GF-D8 (cell line): ENCODE measurements at places on chromosomes 7 and 10.
A peak's percentile ranks its signal among the peaks of the same experiment; 100 is the strongest.

- DNase-seq, result no peak
Measured at GRCh38 chr10:120931999-120932398, 80.8 kb downstream of the WDR11 start.

DNA sequence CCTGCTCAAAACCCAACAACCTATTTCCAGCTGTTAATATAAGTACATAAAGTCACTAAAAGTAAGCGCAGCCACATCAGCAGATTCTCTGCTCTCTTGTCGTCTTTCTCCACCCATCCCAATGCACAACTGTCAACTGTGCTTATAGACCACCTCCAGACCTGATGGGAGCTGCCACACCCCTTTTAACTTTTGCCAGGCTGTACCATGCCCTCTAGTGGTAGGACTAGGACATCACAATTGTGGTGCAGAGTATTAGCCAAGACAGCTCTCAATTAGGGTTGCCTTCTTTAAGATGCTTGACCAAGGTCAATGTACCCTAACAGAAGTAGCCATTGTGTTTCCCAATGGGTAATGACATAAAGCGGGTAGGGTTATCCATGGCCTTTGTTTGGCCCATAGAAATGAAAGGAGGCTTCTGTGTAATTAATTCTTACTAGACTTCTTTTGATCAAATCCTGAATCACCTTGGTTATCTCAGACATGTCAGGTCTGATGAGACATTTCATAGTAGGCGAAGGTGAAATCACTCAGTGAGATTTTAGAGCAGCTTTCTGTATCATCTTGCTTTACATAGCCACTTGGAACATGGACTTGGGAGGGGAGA, 68.1 kb downstream of the SCRN1 start:
- DNase-seq, result peak; percentile 7

DNA sequence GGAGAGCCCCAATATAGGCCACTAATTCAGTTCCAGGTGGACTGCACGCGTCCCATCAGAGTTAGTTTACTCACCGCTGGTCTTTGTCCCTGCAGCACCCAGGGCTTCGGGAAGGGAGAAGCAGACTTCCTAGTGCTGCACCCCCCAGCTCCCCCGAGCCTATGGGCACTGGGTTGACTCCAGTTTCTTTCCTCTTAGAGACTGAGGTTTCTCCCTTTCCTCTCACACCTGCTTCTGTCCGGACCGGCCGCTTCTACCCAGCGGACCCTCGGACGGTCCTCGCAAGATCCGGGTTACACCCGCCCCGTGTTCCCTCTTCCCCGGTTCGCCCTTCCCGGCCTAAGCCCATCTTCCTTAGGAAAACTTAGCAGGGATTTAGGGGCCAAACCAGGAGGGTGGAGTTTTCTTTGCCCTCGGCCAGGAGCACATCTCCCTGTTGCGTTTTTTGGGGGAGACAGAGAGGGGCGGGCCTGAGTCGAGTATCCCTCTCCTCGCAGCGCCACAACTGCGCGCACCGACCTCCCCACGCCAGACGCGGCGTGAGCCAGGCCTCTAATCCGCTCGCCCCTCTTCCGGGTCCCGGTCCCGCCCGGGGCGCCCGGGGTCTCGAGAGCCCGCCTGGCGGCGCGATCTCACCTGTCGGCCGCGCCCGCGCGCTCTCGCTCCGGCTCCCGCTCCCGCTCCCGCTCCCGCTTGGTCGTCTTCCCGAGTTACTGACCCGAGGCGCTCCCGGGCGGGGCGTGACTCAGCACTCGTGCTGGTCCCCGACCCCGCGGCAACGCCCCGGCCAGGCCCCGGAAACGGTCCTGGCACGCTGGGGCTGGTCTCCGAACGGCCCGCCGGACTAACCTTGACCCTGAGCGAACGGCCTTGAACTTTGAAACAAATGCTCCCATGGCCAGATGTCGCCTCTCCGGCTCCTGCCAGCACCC, at the start of gene AIFM2:
AIFM2 (minus strand) TSS at position 728 of the 932 bp plus-strand sequence. CDS start 8,741 bp downstream, outside the sequence.
- peak; percentile 41 for DNase-seq

DNA sequence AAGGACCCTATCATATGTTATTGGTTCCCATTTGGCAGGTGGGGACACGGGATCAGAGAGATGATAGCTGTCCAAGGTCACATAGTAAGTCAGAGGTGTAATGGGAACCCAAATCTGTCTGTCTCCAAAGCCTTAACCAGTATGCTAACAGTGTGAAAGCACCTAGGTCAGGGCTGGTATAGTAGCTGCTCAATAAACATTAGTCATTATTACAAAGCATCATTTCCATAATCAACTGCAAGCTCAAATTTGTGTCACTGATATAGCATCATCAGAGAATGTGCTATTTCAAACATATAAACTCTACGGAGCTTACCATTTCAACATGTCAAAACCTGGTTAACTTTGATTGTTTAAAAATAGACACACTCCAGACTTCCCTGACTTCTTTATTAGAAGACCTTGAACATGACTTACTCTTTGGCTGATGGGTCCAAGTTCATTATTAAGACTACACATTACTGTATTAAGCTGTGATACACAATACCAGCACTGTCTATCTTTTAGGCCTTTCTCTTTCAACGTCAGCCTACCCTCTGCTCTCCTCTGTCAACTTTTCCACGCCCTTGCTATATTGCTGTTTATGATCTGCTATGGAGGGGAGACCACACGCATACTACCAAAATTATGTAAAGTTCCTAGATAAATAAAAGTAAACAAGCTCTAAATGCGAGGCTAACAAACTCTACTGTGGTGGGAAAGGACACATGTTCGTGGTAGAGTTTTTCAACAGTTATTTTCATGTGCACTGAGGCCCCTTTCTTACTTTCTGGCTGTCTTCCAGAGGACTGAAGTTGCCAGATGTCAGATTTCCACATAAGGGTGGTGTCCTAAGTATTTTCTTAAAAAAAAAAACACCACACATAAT, 33.6 kb downstream of the DNMBP start:
- peak; percentile 55 for DNase-seq

DNA sequence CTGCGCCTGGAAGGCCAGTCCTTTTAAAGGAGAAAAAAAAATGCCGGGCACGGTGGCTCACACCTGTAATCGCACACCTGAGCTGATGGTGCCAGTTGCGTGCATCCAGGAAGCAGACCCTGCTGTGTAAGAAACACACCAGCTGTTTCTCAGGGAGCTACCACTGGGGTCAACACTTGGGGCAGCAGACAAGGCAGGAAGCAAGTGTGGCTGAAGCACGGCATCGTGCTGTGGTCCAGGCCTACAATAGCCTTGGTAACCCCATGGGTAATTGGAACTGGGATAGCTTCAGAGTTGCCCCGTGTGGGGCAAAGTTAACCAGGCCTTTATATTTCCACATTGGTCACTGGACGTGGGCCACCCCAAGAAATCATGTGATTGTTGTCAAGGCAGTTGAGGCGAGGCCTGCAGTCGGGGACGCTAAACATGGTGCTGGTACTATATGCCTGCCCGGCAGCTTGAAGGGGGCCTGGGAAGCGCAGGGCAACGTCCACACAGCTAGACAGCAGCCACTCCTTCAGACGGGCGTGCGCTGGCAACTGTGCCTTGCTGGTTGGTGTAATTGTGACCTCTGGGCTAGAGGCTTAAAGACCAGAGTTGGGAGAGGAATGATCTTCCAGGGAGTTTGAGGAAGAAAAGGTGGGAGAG, 2.5 kb upstream of the TACR2 start:
- DNase-seq, result no peak

DNA sequence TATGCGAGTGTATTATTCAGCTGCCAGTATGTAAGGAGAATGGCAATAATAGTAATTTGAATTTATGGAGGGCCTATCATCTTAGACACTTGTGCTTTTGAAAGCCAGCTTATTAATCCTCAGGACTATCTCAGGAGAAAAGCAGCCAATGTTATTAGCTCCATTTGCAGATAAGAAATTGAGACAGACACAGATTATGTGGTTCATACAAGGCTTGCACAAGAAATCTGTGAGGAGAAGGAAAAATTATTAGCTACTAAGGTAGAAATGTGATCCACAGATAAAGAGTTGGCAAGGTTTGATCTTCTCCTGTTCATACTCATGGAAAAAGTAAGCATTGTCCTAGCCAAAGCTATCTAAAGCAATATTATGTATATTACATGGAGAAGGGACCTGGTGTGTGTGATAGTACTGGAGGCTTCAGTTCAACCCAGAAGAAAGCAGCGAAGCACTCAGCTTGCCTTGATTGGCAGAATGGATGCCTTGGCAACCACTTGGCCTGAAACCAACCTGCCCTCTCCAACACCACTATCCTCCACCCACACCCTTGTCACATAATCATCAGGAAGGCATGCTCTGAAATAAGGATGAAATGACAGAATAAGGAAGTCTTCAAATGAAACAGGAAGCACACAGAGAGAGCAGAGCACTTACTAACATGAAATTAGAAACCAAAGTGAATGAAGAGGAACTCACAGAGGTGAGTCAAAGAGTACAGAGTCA, 18.0 kb downstream of the MACC1 start:
- peak; percentile 95 for DNase-seq

DNA sequence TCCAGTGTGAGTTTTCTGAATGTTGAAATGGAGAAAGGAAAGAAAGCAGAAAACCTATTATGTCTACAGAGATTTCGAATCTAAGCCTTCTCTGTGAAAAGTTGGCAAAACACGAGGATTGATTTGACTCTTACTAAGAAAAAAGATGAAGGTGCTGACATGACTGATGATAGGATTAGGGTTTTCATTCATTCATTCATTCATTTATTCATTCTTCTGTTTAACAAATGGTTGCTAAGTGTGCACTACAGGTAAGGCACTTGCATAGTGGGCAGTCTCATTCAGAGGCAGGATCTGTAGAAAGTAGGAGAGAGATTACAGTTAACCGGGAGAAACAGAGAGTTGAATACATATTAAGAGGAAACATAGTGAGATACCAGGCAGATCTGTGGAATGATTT, 137.1 kb downstream of the ZNF365 start:
- no peak for DNase-seq

DNA sequence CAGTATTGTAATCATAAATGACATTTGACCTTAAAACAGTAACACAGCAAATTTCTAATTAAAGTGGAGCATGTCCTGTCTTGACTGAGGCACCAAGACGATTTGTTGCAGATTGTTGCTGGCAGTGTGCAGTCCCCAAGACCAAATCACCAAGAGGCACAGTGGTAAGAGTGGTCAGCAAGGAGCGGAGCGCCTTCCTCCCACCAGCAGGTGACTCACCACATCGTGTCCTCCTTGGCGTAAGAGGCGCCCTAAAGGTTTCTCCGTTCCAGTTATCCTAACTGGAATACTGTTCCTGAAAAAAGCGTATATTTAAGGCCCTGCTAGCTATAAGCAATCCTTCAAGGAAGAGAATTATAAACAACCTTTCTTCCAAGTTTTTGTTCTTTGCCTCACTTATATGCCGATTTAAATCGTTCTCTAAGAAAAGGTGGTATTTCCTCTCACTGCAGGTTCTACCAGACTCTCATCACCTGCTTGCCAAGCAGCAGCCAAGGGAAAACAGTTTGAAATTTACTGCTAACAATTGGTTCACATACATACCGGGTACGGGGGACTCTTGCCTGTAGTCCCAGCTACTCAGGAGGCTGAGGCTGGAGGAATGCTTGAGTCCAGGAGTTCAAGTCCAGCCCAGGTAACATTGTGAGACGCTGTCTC, 10.7 kb upstream of the REPIN1 start:
- DNase-seq, result no peak

DNA sequence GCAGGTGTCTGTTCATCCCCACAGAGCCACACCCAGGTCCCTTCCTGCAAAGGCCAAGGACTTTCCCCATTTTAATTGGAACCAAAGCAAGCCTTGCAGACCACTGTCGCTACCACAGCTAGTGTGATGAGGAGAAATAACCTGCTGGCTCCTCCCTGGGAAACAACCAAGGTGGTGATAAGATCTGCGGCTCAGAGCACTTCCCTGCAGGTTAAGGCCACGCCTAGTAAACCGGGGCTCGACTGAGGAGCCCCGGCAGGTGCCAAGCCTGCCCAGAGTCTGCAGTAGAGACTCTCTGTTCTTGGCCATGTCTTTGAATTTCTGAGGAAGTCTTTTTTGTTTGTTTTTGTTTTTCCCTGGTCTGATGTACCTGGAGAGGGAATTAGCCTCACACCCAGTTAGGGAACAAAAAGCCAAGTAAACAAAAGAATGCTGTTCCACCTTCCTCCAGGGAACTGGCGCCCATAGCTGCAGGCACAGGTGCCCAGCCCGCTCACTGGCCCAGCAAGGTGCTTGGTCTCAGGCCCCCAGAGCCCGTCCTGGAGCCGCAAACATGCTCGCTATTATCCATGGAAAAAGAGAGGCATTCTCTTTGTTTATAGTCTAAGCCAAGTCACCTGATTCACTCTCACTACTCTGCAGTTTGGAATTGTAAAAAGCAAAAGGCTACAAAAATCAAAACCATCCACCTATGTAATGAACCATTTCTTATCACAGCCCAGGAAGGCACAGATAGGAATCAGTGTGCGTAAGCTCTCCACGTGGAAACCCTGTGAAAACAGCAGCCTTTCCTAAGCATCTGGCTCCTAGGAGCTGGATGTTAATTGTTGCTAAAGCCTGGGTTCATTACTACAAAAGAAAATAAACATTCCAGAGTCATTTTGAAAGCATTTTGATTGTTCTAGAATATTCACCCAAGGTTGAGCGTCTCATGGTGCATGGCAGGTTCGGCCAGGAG, 2.7 kb downstream of the GPR146 start:
- DNase-seq, result no peak

DNA sequence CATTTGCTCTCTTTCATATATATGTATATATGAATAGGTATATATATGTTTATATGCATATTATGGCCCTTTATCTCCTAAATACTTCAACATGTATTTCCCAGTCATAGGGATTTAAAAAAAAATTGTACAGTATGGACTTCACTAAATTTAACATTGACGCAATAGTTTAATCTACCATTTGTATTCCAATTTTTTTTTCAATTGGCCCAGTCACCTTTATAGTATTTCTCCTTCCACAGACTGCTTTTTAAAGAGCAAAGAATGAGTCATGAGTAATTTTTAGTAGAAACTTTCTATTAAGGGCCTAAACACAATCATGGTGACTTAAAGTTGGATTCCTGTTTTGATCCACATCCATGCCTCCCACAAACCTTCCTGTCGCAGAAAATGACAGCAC, 20.5 kb downstream of the CCSER2 start:
- no peak for DNase-seq

DNA sequence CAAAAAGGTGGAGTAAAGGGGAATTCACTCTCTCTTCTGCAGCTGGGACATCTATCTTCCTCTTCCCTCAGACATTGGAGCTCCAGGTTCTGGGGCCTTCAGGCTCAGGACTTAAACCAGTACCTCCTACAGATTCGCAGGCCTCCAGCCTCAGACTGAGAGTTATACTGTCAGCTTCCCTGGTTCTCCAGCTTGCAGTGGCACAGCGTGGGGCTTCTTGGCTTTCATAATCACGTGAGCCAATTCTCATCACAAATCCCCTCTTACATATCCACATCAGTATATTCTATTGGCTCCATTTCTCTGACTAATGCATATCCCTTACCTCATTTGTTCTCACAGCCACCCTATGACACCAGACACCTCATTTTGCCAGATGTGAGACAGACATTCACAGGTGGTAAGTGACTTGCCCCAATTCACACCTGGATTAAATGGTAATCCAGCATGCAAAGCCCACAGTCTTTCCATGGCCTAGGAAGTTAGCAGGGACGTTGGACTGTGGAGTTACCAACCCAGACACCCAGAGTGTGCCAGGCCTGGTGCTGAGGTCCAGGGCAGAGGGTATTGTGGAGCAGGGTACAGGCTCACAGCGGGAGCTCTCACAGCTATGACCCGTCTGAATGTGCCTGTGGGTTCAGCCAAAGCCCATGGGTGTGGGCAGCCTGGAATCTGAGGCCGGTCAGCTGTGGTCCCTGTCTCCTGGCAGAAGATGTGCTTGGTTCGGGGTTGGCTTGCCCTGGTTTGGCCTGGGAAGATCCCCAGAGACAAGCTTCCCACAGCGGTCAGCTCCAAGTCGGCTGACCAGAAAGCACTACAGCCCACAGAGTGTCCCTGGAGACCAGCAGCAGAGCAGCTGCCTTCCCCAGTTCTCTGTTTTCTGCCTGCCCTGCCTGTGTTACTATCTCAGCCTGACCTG, 18.4 kb upstream of the ZCCHC24 start:
- DNase-seq, result no peak
